Activated CD4-positive, alpha-beta T cell treated with anti-CD3 and anti-CD28 coated beads, Interleukin-10, Interleukin-2, amounts not matched to agents 100 ng/mL and 50 ng/mL, durations not matched to agents 16 hours and 8 hours (primary cell): ENCODE measurements at places on chromosomes 5 and 9.
A peak's percentile ranks its signal among the peaks of the same experiment; 100 is the strongest.

DNA sequence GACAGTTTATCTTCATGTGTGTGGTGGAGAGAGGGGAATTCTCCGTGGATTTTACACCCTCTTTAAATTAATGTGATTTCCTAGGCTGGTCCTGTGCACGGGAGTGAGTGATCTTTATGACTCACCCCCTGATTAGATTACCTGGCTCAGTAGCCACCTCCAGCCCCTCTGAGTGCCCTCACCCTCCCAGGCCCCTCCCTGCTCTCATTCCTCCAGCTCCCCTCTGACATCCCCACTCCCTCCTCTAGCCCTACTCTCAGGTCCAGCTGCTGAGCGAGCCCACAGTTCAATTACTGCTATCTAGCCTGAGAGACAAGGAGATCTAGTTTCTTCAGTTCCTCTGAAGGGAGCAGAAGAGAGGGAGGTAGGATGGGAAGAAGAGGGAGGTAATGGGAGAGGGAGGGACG lies 61.8 kb upstream of the ARAP3 start:
- DNase-seq: no peak

GRCh38 chr5:53237876-53238275 lies 128.3 kb upstream of the MOCS2 start:
- no peak for DNase-seq

DNA sequence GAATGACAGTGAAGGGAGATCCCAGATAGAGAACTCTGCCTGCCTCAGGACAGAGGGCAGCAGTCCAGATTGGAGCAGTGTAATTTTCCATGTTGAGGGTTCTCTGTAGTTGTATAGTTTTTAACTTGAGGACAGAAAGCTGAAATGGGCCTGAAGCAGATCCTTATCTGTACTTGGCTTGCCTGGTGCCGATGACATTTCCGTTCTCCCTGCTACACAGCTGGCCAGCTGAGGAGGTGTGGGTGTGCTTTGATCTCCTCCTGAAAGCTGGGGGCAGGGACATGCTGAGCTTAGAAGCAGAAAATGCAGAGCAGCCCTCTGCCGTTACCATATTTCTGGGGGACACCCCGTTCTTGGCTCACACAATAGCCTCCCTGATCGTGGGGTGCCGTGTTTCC lies 10.5 kb downstream of the GLRX start:
- DNase-seq: peak; percentile 40

GRCh38 chr9:12775679-12776512 lies 1.1 kb downstream of the LURAP1L start:
- peak; percentile 15 for DNase-seq

GRCh38 chr5:118405650-118406061 lies 582.7 kb downstream of the DTWD2 start:
- DNase-seq: no peak

DNA sequence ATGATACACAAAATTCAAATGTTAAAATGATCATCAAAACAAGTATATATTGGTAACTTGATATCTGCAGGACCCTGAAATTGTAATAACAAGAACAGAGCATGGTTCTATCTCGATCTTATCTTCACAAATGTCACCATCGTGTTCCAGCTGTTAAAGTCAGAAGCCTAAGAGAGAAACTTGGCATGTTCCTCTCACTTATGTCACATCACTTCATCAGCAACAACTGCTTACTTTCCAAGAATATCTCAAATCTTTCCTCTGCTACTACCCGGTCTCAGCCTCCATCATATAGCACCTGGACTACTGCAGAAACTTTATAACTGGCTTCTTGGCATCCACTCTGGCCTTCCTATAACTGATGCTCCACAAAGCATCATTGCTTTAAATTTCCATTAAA lies 84.9 kb downstream of the FBN2 start:
- no peak for DNase-seq

- DNase-seq: no peak
These were observed 98.0 kb downstream of the TRIO start for GRCh38 chr5:14241141-14241540.

- peak; percentile 72 for DNase-seq
These were observed 93.9 kb upstream of the LMX1B start for GRCh38 chr9:126519660-126520420.

DNA sequence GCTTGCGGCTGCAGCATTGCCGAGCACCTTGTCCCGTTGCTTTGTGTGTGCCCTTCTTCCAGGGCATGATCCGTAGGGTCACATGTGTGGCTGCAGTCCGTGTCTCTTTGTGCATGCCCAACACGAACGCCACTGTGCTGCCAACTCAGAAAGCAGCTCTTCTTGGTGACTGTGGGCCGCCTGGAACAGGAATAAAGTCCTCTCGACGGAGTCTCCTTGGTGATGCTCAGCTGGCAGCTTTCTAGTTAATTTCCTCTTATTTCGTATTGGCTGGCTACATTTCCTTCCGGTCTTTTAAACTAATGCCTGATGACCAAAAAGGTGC lies 5.8 kb downstream of the EXOC3 start:
- DNase-seq: no peak

GRCh38 chr5:142698447-142699183 lies 12.7 kb upstream of the FGF1 start:
- no peak for DNase-seq

GRCh38 chr9:109385499-109385898 lies 64.6 kb upstream of the EPB41L4B start:
- DNase-seq: no peak

DNA sequence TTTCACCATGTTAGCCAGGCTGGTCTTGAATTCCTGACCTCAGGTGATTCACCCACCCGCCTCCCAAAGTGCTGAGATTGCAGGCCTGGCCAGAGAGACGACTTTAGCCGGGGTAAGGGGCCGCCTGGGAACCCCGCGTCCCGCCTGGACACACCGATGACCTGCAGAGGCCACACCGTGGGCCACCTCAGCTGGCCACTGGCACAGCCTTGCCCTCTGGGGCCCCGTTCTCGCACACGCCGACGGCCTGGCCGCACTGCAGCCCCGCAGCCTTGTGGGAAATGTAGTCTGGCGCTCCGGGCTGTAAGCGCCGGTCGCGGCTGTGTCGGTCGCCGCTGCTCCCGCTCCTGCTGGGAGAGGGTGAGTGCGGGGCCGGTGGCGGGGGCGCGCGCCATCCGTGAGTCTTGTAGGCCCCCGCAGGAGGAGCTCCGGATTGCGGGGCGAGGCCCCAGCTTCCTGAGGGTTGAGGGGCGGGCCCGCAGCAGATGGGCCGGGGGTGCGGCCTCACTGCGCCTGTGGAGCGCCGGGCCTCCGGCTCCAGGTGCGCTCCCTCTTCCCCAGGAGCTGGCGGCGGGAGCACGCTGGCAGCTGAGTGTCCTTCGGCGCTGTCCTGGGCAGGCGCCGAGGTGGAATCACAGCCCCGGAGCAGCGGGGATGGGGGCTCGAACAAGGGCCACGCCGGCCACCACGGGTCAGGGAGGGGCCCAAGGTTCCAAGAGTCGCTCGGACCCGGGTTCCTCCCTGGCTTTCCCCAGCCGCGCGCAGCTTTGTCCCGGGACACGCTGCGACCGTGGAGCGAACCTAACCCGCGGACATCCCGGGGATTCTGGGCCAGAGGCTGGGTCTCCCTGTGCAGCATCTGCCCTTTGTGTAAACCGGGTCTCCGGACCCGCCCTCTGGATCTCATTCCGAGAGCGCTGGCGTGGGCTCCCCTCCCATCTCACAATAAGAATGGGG lies at the start of gene ZFP2:
ZFP2 (plus strand) TSS at position 299 of the 957 bp plus-strand sequence. CDS start 35,401 bp downstream, outside the sequence.
- peak; percentile 25 for DNase-seq

DNA sequence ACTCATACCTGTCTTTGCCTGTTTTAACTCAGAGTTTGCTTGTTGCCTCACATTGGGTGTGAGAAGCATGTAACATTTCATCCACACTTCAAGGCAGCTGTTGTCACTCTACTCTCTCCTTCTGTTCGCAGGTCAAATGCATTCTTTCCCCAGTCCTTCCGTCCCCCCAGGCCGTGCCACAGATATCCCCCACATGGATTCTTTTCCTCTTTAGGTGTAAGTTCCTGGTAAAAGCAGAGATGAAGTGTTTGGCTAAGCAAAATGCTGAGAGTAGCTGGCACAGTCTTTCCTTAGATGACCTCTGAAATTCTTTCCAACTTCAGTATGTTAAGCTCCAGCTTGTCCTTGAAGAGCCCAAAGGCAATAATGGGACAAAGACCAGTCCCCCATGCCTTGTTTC lies 328.2 kb downstream of the SLIT3 start:
- DNase-seq: no peak

- no peak for DNase-seq
These were observed 9.4 kb upstream of the CD74 start for GRCh38 chr5:150422075-150422474.

- no peak for DNase-seq
These were observed 69.7 kb upstream of the NEURL1B start for GRCh38 chr5:172571413-172571812.

GRCh38 chr5:138138949-138139780 lies at the start of gene NME5:
TSS of gene NME5 (minus strand) at chr5:138139428. CDS start at chr5:138138780, 648 bp downstream.
- DNase-seq: peak; percentile 7

- DNase-seq: no peak
These were observed 367.0 kb upstream of the DAP start for GRCh38 chr5:11128021-11128420.

DNA sequence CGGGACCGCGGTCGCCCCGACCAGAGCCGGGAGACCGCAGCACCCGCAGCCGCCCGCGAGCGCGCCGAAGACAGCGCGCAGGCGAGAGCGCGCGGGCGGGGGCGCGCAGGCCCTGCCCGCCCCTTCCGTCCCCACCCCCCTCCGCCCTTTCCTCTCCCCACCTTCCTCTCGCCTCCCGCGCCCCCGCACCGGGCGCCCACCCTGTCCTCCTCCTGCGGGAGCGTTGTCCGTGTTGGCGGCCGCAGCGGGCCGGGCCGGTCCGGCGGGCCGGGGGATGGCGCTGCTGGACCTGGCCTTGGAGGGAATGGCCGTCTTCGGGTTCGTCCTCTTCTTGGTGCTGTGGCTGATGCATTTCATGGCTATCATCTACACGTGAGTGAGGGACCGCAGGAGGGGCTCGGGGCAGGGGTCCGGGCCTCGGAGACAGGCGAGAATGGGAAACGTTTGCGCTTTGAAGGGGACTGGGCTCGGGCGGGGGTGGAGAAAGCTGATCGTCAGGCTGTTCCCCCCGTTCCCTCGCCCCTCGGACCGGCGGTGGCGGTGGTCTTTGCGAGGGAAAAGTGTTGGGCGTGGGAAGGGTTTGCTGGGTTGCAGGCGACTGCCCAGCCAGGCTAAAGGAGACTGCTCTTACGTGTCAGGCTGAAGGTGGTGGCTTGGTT lies 457 bp downstream of the UGCG start:
- DNase-seq: no peak
